ENCODE measurements at places on chromosomes 16 and 17.

GRCh38 chr16:89172528-89173173 lies 1.1 kb downstream of the CDH15 start:
- no peak for DNase-seq

GRCh38 chr16:54176376-54176901 lies 110.1 kb downstream of the IRX3 start:
- DNase-seq, result no peak

GRCh38 chr17:885971-886571 lies 93.5 kb downstream of the NXN start:
- no peak for DNase-seq

DNA sequence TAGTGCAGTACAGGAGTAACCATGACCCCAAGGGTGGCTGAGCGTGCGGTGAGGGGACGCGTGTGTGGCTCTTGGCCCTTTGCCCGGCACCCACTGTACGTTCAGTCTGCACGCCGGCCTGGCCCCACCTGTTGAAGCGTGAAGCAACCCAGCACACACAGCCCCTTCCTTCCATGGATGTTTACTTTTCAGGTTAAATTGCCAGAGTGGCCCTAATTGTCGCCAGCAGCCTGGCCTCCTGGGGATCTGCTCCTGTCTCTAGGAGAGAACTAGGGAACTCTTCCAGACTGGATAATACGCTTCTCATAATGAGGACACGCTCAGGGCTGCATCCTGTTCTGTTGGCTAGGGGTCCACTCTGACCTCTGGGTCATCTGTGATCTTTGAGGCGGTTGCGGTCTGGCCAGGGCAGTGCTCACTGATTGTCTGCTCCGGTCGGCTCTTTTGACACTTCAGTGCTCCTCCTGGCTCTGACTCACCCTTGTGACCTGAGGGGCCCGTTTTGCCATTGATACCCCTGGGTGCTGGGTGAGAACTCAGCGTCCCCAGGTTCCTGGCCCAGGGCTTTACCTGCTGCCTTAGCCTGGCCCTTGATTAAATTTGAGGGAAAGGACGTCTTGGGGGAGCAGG lies 27.7 kb downstream of the TPSG1 start:
- DNase-seq, result no peak

GRCh38 chr16:69924041-69924775 lies 26.9 kb upstream of the CLEC18A start:
- DNase-seq, result no peak

GRCh38 chr17:5745111-5745813 lies 161.0 kb upstream of the NLRP1 start:
- DNase-seq, result no peak

GRCh38 chr16:75251280-75252048 lies at the start of gene BCAR1:
Gene BCAR1 (minus strand): TSS chr16:75251624. CDS start chr16:75251482, 142 bp downstream.
- DNase-seq, result no peak

DNA sequence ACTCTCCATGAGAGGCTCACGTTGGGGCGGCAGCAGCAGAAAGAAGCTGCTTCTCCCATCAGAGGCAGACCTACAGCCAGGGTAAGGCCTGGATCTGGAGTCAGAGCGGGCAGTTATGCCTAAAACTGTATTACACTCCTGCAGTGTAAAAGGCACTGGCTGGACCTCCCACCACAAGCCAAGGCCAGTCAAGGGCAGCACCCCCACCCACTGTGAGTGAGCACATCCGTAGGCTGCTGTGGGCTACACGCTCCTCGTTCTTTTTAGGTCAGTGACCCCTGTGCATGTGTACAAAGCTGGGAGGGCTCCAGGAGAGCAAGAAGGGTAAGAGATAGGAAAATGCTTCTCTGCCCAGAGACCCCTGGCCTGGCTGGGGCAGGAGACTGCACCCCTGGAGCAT lies 20.7 kb downstream of the DCAKD start:
- no peak for DNase-seq

- no peak for DNase-seq
These were observed 1231.8 kb downstream of the CDH11 start for GRCh38 chr16:63890081-63890480.

- DNase-seq, result no peak
These were observed 1.2 kb downstream of the UBALD2 start for GRCh38 chr17:76266244-76266938.

DNA sequence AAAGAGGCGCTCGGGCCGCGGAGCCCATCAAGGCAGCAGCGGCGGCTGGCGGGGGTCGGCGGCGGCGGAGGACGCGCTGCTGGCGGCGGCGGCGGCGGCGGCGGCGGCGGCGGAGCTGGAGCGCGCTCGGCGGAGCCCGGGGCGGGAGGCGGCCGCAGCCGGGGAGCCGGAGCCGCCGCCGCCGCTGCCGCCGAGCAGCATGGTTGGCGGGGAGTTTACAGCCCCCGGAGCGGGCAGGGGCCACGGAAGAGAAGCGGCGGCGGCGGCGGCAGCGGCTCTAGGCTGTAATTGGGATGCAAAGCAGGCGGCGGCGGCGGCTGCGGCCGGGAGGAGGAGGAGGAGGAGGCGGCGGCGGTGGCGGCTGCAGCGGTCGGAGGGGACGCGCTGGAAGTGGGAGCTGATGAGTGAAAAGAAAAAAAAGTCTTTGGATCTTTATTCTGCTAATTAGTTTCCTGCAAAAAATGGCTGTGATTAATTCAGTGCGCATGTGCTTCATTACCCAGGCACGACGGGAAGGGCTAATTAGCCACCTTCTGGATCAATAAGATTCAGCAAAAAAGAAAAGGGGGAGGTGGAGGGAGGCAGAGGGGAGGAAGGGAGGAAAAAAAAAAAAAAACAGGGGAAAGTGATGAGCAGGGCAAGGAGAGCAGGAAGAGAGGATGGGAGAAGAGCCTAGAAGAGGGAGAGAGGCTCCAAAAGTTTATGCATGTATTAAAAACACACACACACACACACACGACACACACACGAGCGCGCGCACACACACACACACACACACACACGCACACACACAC lies 10.9 kb upstream of the ZFHX3 start:
- DNase-seq, result no peak

DNA sequence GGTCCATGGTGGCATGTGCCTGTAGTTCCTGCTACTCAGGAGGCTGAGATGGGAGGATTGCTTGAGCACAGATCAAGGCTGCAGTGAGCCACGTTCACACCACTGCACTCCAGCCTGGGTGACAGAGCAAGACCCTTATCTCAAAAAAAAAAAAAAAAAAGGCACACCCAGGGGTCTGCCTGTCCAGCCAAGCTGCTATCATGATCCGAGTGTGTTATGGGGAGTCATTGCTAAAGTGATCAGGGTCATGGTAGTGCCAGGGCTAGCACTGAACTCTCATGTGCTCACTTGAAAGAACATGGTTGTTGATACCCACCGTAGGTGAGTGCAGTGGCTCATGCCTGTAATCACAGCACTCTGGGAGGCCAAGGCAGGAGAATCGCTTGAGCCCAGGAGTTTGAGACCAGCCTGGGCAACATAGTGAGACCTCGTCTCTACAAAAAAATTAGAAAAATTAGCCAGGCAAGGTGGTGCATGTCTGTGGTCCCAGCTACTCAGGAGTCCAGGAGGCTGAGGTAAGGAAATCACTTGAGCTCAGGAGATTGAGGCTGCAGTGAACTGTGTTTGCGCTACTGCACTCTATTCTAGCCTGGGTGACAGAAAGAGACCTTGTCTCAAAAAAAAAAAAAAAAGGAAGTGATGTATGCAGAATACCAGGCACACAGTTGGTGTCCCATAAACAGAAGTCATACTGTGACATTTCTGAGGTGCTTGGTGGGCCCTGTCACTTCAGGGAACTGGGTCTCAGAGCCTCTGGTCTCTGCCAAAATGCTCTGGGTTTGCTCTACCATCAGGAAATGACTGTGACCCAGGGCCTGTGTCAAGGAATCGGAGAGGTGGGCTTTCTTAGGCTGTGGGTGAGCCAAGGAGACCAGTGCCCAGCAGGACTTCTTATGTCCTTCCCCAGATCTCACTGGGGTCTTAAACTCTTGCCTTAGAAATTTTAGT lies 2.2 kb downstream of the PRM1 start:
- no peak for DNase-seq

DNA sequence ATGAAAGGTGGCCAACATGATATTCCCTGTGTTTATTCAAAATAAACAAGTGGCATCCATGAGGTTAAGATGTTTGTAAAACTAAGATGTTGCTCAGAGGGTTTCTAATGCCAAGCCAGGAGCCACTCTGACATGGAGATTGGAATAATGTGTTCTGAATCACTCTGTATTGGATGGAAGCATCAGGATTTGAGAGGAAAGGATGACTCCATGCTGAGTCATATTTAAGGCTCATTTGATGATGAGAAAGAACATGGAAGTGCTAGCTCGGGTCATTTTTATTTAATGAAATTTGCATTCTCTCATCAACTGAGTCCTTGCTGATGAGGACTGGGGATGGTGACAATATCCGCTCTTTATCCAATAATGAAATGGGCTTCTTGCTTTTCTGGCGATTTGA lies 6.2 kb downstream of the VAT1L start:
- DNase-seq, result no peak

GRCh38 chr16:56389554-56389953 lies 35.8 kb downstream of the AMFR start:
- no peak for DNase-seq
